SK-N-SH (cell line): ENCODE measurements at places on chromosomes 16 and 17. TPM values are rescaled to one million over a fixed set of nuclear protein-coding genes. Genes with fewer than 3 reads are reported as not detected.
A peak's percentile ranks its signal among the peaks of the same experiment; 100 is the strongest.

GRCh38 chr17:6796887-6797490, 21.0 kb downstream of the FBXO39 start:
- no peak overlapping the region for H3K27ac ChIP-seq
- no peak overlapping the region for H3K4me3 ChIP-seq
- H3K4me1 ChIP-seq: no peaks in the 10 kb centered on the region
- peaks cover 72% of the 10 kb centered on the region for H3K27me3 ChIP-seq
- no peak for DNase-seq
- no peaks in the 10 kb centered on the region for H3K36me3 ChIP-seq

CORO1A gene
- 13.0 and 13.5 TPM in 2 replicates for polyA plus RNA-seq

DNA sequence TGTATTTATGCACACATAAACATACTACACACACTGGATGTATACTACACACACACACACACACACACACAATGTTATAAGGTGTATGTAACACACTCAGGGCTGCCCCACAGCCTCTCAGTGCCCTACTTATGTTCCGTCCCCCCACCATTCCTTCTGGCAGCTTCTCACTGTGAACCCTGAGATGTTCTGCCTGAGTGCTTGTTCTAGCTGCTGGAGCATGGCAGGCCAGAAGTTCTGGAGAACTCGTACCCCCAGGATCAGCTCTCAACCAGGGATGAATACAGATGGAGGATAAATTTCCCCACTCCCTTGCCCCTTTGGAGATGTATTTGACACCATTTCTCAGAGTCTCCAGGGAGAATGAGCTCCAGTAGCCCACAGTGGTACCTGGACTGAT, 76.4 kb downstream of the CDH13 start:
- DNase-seq: no peak
- no peak overlapping the region for H3K27ac ChIP-seq
- no peak overlapping the region for H3K4me3 ChIP-seq
- no peaks in the 10 kb centered on the region for H3K27me3 ChIP-seq
- peaks cover 26% of the 10 kb centered on the region for H3K4me1 ChIP-seq

DNA sequence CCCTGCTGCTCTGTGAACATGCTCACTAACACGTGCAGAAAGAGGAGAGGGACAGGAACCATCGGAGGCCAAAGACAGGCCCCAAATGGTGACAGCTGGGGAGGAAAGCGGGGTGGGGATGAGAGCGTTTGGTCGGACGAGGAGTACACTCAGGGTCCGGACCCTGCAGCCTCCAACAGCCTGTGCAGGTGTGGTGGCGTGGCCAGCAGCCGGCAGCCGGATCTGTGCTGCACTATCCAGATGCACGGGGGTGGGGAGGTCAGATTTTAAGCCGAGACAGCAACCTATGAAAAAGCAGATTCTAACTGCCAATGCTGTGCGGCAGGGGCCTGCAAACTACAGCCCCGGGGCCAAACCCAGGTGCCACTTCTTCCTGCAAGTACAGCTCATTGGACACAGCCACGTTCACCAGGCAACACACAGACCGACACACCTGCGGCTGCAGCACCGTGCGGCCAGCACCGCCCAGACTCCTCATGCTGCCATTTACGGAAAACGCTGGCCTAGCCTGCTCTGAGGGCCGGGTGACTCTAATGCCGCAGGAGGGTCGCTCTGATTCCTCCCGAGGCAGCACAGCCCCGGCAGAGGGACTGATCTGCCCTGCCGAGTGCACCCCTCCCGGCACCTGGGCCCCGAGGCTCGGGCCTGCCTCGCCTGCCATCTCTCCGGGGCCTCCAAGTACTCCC, 21.2 kb downstream of the SLC16A3 start:
- H3K27ac ChIP-seq: no peak overlapping the region
- no peaks in the 10 kb centered on the region for H3K27me3 ChIP-seq
- H3K36me3 ChIP-seq: peaks cover 85% of the 10 kb centered on the region
- DNase-seq: no peak

DNA sequence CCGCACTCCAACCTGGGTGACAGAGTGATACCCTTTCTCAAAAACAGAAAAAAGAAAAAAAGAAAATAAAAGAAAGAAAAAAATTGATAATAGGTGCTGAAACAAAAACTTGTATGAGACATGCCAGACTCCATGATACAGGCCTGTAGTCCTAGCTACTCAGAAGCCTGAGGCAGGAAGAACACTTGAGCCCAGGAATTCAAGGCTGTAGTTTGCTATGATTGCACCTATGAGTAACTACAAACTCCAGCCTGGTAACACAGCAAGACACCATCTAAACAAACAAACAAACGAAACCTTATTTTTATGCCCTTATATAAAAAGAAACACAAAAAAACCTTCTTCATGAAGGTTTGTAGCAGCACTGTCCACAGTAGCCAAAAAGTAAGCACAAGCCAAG, 5.0 kb upstream of the CMTM4 start:
- H3K36me3 ChIP-seq: no peaks in the 10 kb centered on the region
- no peak for DNase-seq
- no peaks in the 10 kb centered on the region for H3K27me3 ChIP-seq
- H3K27ac ChIP-seq: no peak overlapping the region
- H3K4me1 ChIP-seq: peaks cover 10% of the 10 kb centered on the region; the same call in 1 of the 2 replicates

DNA sequence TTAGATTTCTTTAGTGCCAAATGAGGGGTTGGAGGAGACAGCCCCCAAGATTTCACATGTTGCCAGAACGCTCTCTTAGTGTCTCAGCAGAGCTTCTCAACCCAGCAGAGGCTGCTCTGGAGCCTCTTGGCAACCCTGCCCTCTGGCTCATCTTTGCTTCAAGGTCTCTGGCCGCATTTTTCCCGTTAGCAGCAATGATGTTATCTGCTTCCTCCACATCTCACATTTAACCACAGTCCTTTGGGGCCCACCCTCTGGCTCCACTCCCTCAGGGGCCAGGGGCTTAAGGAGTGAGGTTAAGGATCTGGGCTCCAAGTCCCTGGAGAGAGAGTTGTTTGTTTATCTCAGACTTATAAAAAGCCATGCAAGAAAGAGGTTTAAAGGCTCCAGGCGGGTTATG, 3.3 kb upstream of the XYLT1 start:
- no peak overlapping the region for H3K4me3 ChIP-seq
- no peak for DNase-seq
- peak overlapping the region; percentile 62 for H3K27ac ChIP-seq
- no peaks in the 10 kb centered on the region for H3K27me3 ChIP-seq
- H3K36me3 ChIP-seq: no peaks in the 10 kb centered on the region

DNA sequence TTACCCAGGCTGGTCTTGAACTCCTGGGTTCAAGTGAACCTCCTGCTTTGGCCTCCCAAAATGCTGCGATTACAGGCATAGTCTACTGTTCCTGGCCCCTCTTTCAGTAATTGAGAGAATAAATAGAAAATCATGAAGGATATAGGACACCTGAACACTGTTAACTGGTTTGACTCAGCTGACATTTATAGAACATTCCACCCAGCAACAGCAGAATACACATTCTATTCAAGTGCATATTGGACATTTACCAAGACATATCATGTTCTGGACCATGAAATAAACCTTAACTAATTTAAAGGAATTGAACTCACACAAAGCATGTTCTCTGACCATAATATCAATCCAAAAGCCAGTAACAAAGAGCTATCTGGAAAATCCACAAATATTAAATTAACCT, 19.8 kb upstream of the BAIAP2 start:
- H3K4me1 ChIP-seq: no peaks in the 10 kb centered on the region
- H3K27me3 ChIP-seq: peaks cover 10% of the 10 kb centered on the region
- H3K27ac ChIP-seq: no peak overlapping the region
- H3K4me3 ChIP-seq: no peak overlapping the region

GRCh38 chr17:40541060-40541872, 24.0 kb downstream of the CCR7 start:
- H3K4me1 ChIP-seq: peaks cover 13% of the 10 kb centered on the region; the same call in 1 of the 2 replicates
- H3K4me3 ChIP-seq: no peak overlapping the region
- no peaks in the 10 kb centered on the region for H3K27me3 ChIP-seq

NPIPB2 gene
- 4.7 and 9.3 TPM in 2 replicates for polyA plus RNA-seq

DNA sequence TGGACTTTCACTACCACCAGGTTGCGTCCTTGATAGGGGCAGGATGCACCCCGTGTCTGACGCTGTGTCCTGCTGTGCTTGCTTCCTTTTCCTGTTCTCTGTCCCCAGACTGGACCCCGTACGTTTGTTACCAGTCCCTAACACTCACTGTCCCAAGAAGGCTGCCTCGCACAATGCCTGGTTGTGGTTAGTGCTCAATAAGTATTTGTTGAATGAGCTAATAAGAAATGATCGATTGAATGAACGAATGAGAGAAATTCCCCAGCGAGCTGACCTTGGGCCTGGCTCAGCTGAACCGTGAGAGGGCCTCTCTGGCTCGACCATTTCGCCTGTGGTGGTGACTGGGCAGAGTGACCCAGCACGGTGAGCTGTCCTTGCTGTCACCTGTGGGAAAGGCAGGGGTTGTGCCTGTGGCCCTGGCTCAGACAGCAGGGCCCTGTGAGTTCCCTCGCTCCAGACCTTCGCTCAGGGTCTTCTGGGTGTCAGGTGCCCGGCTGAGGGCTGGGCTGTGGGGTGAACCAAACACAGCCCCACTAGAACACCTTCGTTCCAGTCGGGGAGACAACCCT, 20.9 kb downstream of the CMIP start:
- no peaks in the 10 kb centered on the region; the same call in 1 of the 2 replicates for H3K36me3 ChIP-seq
- H3K4me1 ChIP-seq: peaks cover 3% of the 10 kb centered on the region; the same call in 1 of the 2 replicates
- no peak overlapping the region for H3K4me3 ChIP-seq
- no peak for DNase-seq

DNA sequence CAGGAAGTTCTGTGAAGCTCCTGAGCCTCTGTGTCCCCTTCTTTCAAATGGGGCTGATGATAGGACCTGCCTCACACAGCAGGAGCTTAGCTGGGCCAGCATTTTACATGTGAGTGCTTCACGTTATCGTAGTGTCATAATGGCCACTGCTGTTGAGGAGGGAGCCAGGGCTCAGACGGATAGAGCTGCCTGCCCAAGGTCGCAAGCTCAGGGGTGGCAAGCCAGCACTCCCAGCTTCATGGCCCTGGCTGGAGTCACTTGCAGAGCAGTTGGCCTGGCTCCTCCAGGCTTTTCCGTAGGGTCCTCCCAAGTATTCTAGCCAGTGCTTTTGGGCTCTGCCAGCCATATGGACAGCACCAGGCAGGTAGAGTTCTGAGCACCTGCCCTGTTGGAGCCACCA, 115.1 kb downstream of the SOCS1 start:
- H3K36me3 ChIP-seq: no peaks in the 10 kb centered on the region
- no peak overlapping the region for H3K4me3 ChIP-seq
- no peaks in the 10 kb centered on the region for H3K27me3 ChIP-seq
- DNase-seq: no peak

GRCh38 chr17:77211681-77212080, 70.9 kb downstream of the SEC14L1 start:
- H3K4me1 ChIP-seq: peaks cover 2% of the 10 kb centered on the region; the same call in 1 of the 2 replicates
- H3K27me3 ChIP-seq: no peaks in the 10 kb centered on the region
- H3K36me3 ChIP-seq: peaks cover 80% of the 10 kb centered on the region
- no peak overlapping the region for H3K27ac ChIP-seq

GRCh38 chr17:59761385-59762048, 54.1 kb downstream of the VMP1 start:
- peaks cover 37% of the 10 kb centered on the region for H3K4me1 ChIP-seq
- H3K4me3 ChIP-seq: no peak overlapping the region
- H3K27ac ChIP-seq: peak overlapping the region; percentile 100
- H3K36me3 ChIP-seq: peaks cover 47% of the 10 kb centered on the region
- no peaks in the 10 kb centered on the region for H3K27me3 ChIP-seq
- DNase-seq: no peak

DCXR gene
- polyA plus RNA-seq: 153 and 190 TPM in 2 replicates

- no peak overlapping the region for H3K27ac ChIP-seq
- no peaks in the 10 kb centered on the region for H3K36me3 ChIP-seq
- H3K4me1 ChIP-seq: no peaks in the 10 kb centered on the region
Measured at GRCh38 chr17:10785295-10785694, 18.6 kb downstream of the TMEM238L start.

RAMP2 gene
- polyA plus RNA-seq: 2.5 and 3.0 TPM in 2 replicates

DNA sequence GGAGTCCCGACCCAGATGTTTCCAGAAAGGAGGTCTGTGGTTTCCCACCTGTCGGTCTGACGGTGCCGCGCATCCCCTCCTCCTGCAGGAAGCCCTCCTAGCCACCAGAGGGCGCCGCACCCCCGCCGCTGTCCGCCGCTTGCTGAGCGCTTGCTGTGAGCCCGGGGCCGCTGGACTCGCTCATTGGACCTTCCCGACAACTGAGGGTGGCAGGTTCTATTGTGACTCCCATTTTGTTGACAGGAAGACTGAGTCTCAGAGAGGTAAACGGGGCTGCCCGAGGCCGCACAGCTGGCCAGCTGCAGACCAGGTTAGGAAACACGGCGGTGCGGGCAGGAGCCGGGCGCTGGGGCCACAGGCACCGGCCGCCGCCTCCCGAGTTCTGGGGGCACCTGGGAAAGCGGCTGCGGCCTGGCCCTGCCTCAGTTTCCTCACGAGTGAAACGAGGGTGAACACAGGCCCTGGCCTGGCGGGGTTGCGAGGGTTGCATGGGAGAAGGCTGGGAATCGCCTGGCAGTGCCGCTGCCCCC, 191.1 kb upstream of the CIBAR2 start:
- H3K27me3 ChIP-seq: no peaks in the 10 kb centered on the region
- H3K4me3 ChIP-seq: no peak overlapping the region
- no peaks in the 10 kb centered on the region for H3K4me1 ChIP-seq
- H3K27ac ChIP-seq: no peak overlapping the region

- H3K27ac ChIP-seq: peak overlapping the region; percentile 78
- H3K4me1 ChIP-seq: peaks cover 18% of the 10 kb centered on the region
- no peaks in the 10 kb centered on the region for H3K27me3 ChIP-seq
- DNase-seq: no peak
- H3K4me3 ChIP-seq: no peak overlapping the region
Measured at GRCh38 chr17:44917456-44917855, 2.2 kb upstream of the GFAP start.

DNA sequence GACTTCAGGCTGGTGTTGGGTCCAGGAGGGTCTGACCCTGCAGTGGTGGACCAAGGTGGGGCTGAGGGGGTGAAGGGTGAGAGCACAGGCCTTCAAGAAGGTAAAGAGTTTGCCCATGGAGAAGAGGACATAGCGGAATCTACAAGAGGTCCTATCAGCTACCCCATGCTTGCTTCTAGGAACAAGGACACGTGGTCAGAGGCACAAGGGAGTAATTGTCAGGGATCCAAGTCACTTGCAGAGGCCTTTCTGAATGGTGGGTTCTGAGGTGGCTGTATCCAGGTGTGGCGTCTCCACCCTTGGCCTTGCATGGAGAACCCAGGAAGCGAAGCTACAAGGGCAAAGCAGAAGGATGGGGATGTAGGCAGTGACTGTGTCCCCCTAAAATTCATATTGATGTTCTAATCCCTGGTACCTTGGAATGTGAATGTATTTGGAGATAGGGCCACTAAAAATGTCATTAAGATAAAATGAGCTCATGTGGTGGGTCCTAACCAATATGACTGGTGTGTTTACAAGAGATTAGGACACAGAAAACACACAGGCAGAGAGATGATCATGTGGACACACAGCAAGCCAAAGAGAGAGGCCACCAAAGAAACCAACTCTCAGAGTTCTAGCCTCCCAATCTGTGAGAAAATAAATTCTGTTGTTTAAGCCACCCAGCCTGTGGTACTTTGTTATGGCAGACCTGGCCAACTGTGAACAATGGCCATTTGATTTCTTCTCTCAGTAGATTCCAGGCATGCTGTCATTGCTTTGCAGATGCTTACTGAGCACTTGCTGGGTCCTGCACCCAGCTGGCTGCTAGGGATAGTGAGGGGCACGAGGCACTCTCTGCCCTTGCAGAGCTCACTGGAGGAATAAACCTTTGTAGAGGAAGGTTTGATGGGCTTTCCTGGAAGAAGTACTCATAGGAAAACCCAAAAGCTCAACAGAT, 75.8 kb downstream of the UTP18 start:
- H3K27ac ChIP-seq: no peak overlapping the region
- no peak overlapping the region for H3K4me3 ChIP-seq
- no peaks in the 10 kb centered on the region for H3K4me1 ChIP-seq
- no peaks in the 10 kb centered on the region for H3K36me3 ChIP-seq
- H3K27me3 ChIP-seq: peaks cover 7% of the 10 kb centered on the region; the same call in 1 of the 2 replicates
- DNase-seq: no peak
